ENCODE measurements at places on chromosomes 1 and 21.

DNA sequence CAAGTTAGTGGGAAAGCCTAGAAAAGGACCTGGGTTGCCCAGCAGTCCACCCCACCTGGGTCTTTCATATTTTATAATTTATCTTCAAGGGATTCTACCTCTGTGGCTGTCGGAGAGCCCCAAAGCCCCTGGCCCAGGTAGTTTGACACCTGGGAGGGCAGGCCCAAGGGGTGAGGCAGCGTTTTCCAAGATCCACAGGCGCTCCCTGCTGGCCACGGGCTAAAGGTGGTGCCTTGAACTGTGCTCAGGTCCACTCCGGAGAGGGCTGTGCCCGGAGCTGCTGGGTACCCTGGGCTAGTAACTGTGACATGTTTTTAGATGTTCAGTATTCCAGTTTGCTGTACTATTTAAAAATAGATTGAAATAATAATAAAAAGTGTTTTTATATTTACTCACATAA lies 37.2 kb upstream of the CRNN start:
- DNase-seq = no peak

DNA sequence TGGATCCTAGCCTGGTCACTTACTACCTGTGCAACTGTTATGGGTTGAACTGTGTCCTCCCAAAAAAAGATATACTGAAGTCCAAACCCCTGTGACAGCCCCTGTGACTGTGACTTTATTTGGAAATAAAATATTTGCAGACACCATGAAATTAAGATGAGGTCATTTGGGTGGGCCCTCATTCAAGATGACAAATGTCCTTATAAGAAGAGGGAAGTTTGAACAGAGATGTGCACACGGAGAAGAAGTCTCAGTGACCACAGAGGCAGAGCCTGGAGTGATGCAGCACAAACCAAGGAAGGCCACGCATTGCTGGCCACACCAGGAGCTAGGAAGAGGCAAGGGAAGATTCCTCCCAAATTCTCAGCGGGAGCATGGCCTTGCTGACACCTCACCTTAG lies 249.7 kb upstream of the RUNX1 start:
- no peak for DNase-seq

GRCh38 chr1:108976658-108977057 lies 13.4 kb upstream of the CLCC1 start:
- no peak for DNase-seq

DNA sequence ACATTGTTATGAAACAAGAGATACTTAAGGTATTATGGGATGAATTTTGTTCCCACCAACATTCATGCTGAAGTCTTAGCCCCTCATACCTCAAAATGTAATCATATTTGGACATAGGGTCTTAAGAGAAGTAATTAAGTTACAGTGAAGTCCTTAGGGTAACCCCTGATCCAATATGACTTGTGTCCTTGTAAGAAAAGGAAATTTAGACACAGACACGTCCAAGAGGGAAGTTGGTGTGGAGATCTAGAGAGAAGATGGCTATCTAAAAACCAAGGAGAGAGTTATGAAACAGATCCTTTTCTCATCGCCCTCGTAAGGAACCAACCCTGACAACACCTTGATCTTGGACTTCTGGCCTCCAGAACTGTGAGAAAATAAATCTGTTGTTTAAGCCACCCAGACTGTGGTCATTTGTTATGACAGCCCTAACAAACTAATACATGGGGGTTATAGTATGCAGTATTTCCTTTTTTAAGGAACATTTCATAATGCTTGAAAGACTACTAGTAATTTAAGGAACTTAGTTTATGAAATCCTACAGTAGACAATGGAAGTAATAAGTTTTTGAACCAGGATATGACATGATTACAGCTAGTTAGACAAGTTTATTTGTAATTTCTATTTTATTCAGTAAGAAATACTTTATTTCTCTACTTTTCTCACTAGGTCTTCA lies 875.5 kb upstream of the ADGRL2 start:
- DNase-seq = no peak

DNA sequence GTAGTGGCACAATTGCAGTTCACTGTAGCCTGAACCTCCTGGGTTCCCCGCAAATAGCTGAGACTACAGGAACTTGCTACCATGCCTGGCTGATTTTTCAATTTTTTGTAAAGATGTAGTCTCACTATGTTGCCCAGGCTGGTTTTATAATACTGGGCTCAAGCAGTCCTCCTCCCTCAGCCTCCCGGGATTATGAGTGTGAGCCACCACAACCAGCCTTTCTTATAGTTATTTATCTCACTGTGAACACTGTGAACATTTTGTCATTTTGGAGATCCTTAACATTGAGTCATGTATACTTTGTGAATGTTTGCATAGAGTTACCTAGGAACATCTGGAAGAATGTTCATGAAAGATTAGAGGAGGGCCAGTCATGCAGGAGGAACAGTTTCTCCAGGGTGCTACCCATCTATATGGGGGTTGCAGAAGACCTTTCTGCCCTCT lies 127.1 kb upstream of the CACYBP start:
- no peak for DNase-seq

GRCh38 chr1:24105368-24106160 lies 6.4 kb downstream of the MYOM3 start:
- DNase-seq = peak; percentile 13

DNA sequence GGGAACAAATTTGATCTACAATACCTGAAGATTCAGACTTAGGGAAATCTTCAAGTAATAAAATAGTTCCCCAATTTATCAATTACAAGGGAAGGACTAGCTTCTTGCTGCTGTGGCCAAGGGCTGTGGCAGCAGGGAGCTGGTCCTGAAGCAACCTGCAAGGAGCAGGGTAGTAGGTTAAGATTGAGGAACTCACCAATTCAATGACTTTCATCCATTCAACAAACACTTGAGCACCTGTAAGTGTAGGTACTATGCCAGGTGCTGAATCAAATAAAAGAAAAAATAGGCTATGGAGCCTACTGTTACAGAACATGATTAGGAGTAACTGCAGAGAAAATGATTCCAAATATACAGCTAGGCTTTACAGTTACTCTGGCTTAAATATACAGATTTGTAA lies 64.2 kb upstream of the RBM34 start:
- no peak for DNase-seq

- no peak for DNase-seq
Observed at GRCh38 chr1:5650283-5651026, 341.8 kb downstream of the NPHP4 start.

GRCh38 chr21:17802572-17802971 lies 16.6 kb downstream of the C21orf91 start:
- DNase-seq = no peak

DNA sequence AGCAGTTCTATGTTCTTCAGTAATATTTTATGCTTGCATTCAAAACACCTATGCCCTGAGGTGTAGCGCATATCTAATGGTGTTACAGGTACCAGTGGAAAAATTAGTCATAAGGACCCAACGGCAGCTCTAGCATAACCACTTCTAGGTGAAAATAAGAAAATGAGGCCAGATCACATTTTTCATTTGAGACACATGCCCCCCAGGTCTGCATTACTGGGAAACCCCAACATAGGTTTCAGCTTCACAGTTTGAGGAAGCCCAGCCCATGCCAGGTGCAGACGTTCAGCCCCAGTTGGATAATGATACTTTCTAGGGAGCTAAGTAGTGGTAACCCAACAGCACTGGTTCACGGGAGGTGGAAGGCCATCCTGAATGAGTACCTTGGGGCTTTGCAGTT lies 129.8 kb downstream of the CNIH3 start:
- no peak for DNase-seq

DNA sequence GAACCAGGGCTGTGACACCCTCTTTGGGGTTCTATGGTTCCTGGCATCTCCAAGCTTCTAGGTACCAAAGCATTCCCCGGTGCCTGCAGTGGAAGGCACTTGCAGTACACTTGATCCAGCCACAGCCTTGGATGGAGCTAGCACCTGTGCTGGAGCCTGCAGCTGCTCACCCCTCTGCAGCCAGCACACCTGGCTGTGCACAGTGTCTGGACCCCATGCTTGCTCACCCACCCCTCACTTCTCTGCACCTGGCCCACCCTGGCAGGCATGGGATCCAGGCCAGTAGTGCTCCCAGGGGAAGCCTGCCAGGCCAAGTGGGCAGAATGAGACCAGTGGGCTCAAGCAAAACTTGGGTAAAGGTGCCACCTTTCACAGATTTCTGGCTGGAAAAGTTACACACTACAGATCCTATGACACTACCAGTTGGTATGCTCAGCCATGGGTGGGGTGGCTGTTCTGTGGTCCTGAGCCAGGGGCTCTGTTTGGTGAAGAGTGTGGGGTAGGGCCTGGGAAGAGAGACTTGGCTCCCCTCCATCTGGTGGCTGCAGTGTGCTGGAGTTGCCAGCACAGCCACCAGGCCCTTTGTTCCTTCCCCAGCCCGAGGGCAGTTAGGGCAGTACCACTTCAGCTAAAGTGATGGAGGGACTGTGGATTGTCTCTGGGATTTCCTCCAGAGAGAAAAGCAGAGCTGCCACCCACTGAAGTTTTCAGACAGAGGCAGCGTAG lies 157.8 kb upstream of the LRRC7 start:
- DNase-seq = no peak

DNA sequence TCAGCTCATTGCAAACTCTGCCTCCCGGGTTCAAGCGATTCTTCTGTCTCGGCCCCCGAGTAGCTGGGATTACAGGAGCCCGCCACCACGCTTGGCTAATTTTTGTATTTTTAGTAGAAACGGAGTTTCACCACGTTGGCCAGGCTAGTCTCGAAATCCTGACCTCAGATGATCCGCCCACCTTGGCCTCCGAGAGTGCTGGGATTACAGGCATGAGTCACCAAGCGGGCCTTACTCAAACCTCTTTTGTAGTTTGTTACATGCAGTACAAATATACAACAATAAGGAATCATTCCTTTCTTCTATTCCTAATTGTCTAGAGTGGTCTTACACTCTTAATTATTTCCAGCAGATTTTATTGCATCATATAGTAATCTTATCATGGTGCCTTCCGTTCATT lies 16.6 kb downstream of the SPATA17 start:
- DNase-seq = no peak

- no peak for DNase-seq
Observed at GRCh38 chr1:38013227-38013622, 691 bp downstream of the UTP11 start.

GRCh38 chr1:173863224-173864161 lies 4.3 kb downstream of the GAS5 start:
- no peak for DNase-seq

DNA sequence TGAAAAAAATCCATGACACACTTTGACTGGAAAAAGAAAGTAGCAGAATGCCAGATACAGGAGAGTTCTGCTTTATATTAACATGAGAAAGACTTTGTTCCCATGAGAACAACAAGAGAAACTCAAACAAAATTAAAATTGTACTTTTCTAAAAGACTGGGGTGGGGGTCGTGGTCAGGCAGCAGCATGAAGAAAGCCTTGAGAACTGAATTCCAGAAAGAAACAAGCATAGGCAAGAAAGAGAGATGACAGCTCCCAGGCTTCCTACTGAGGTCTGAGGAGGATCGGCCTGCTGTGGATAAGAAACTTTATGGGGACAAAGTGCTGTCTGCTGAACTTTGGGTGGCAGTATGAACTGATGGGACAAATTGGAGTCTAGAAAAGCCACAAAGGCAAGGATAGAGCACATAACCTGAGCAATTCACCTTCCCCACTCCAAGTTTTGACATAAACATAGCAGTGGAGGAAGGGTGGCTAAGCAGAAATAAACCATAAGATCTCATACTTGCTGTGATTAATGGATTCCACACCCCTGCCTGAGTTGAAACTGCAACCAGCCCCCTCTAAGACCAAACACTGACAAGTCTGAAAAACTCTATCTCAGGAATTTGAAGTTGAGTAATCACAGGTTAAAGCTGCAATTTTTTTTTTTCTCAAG lies 43.7 kb downstream of the COL6A1 start:
- DNase-seq = no peak

DNA sequence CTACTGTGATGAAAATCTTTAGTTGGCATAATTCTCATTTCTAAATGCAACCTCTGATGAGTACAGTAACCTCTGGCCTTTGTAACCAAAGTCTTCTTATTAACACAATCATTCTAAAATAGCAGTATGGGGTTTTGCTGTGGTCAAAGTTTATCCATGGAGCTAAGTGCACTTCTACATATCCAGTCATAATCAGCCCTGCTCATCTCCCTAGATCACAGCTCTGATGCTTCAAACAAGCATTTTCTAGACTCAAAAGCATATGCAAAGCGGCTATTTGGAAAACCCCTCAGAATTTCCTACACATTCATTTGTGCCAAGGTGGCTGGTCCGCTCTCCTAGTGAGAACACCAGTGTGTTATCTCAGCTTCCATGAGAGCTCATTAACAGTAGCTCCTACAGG lies 418.6 kb downstream of the MRPL39 start:
- DNase-seq = no peak

GRCh38 chr21:44899768-44900558 lies 20.7 kb downstream of the ITGB2 start:
- no peak for DNase-seq

GRCh38 chr1:213572912-213573647 lies 414.7 kb upstream of the PROX1 start:
- DNase-seq = no peak

DNA sequence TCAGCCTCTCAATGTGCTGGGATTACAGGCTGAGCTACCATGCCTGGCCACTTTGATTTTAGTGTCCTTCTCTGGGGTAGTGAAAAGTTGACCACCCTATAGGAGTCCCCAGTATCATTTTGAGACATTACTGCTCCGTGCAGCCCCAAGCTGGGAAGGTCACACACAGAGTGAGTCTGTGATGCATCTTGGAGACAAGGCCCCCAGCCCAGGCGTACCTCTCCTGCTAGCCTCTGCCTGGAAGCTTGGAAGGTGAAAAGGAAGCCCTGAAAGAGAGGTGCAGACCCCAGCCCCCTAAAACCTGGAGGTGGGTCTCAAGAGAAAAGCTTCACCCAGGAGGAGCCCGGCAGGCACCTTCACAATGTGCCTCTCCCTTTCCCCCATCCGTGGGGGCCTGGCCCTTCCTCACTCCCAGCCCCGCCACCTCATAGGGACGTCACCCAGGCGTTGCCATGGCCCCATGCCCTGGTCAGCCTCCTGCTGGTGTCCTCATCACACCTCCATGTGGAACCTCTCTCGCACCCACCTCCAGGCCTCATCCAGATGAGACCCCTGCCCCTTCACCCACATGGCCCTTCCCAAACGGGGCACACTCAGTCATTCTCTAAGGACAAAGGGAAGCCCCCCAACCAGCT lies 5.6 kb upstream of the ARF1 start:
- DNase-seq = no peak

- no peak for DNase-seq
Observed at GRCh38 chr1:188769181-188769580, 1708.5 kb downstream of the BRINP3 start.

GRCh38 chr21:39911286-39912199 lies 44.3 kb downstream of the PCP4 start:
- peak; percentile 12 for DNase-seq

GRCh38 chr1:41572224-41572623 lies 87.7 kb upstream of the EDN2 start:
- DNase-seq = no peak

GRCh38 chr1:151416231-151416630 lies 16.9 kb downstream of the PSMB4 start:
- DNase-seq = no peak

- DNase-seq = no peak
Observed at GRCh38 chr1:18541046-18541795, 60.5 kb downstream of the KLHDC7A start.

- no peak for DNase-seq
Observed at GRCh38 chr21:33067457-33067856, 2.5 kb upstream of the OLIG1 start.

- no peak for DNase-seq
Observed at GRCh38 chr1:45815667-45816458, 12.5 kb downstream of the MAST2 start.

- DNase-seq = no peak
Observed at GRCh38 chr1:242133351-242133750, 134.5 kb upstream of the MAP1LC3C start.

- no peak for DNase-seq
Observed at GRCh38 chr1:6861075-6861724, 75.9 kb downstream of the CAMTA1 start.

- DNase-seq = peak; percentile 39
Observed at GRCh38 chr1:10755970-10756521, 40.4 kb downstream of the CASZ1 start.
